ENCODE measurements at places on chromosomes 12 and 14. TPM values are rescaled to one million over a fixed set of nuclear protein-coding genes. Genes with fewer than 3 reads are reported as not detected.

DNA sequence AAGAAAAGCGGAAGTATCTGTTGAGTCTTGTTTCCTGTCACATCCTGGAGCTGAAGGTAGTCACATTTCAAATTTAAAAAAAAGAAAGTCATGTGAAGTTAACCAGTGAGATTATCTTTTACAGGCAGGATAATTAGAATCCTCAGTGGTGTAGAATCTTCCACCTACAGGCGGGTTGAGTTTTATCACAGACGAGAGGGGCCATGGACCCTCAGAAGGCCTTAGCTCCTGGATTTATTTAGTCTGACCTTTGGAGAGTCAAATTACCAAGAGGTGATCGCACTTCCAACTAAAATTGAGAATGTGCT lies 13.0 kb upstream of the GNG2 start:
- ATAC-seq: no peak

DNA sequence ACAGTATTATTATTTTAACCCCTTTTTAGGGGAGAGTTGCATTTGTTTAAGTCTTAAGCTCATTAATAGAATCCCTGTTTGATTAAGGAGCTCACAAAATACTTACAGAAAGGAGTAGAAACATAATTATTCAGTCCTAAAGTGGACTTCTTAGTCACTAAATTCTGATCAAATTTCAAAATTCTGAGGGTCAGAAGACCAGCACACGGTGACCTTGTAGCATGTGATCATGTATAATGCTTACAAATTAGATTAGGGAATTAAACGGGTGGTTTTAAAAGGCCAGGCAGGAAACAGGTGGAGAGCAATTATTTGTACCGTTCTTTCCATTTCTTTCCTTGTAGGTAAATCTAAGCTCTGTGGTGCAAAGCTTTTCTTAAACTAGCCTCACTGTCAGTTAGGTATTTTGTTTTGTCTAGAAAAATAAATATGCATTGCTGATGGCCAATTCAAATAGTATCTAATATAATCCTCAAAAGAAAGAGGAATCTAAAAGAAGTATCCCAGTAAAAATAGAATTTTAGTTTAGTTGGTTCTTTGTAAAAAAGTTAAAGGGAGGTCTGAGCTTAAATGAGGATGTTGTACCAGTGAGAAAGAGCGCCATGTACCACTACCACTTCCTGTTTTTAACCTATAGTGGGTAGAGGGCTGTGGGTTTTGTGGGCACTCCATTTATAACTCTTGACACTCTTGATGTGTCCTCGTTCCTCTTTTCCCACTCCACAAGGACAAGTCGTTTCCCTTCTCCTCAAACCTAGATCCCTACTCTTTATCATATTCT lies 51.1 kb downstream of the SLC38A1 start:
- ATAC-seq: peak; percentile 63

DNA sequence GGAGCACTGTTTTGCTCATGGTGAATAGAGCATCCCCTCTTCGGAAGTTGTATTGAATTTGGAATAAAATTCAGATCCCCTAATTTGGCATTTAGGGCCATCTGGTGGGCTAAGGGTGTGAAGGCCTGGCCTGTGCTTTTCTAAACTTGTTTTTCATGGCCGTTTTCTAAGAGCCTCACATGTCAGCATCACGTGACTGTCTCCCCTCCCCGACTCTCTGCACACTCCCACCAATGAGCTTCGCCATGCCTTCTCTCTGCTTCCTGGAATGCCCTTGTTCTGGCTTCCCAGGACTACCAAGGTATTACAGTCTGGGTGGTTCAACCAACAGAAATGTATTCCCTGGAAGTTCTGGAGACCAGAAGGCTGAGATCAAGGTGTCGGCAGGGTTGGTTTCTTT lies 85.3 kb downstream of the PRIMA1 start:
- ATAC-seq: no peak

DNA sequence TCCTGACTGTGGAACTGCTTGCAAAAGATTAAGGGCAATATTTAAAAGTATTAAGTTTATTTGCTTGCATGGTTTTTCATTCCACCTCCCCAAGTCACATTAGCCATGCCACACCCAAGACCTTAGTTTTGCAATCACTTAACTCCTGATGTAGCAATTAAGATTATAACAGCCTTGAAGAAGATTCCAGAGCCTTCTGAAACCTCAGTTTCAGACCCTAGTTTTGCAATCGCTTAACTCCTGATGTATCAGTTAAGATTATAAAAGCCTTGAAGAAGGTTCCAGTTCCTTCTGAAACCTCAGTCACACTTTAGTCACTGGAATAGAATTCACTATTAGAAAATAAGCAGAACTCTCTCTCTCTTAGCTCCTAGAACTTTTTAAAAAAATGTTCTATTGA lies 42.7 kb upstream of the DCN start:
- ATAC-seq: no peak

DNA sequence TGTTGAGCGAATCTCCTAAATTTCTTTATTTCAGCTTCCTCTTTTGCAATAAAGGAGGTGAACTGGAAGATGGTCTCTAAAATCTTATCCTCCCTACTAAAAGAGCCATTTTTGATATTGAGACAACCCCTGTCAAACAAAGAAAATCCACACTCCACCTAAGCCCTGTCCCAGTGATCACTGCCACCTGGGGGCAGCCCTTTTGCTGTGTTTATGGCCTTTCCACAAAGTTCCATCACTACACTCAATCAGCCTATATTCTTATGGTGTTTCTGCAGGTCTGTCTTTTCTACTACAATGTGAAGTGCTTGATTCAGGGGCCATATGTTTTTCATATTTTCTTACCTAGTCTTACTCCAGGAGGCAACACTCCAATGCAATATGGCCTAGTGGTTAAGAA lies 163.7 kb downstream of the BMP4 start:
- ATAC-seq: no peak

GRCh38 chr12:77072833-77073495 lies 7.6 kb upstream of the E2F7 start:
- no peak for ATAC-seq

DNA sequence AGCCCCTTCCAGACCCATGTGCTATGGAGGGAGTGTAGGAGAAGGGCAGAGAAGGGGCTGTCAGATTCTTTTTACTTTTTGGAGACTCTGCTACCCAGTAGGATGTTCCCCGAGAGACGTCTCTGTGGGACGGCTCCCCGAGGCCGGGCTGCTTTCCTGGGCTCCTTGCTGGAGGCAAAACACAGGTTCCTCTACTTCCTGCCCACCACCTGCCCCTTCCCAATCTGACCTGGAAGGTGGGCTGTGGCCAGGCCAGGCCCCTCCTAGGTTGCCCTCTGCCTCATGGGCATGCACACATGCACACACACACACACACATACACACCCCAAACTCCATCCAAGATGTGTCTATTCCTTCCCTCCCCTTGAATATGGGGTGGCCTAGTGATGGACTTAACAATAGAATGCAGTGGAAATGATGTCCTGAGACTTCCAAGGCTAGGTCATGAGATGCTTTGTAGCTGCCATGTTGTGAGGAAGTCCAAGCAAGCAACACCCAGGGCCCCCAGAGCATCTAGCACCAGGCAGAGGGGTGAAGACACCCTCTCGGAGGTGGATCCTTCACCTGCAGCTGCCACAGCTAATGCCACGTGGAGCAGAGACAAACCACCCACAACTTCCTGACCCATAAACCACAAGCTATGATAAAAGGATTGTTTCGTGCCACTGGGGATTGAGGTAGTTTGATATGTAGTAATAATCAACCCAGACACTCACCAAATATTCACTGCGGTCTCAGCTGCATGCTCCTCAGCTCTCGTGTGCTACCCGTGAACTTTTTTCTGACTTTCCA lies 1.6 kb upstream of the ASB2 start:
- ATAC-seq: peak; percentile 25

GRCh38 chr12:76084863-76085519 lies 506 bp upstream of the NAP1L1 start:
- peak; percentile 78 for ATAC-seq

DNA sequence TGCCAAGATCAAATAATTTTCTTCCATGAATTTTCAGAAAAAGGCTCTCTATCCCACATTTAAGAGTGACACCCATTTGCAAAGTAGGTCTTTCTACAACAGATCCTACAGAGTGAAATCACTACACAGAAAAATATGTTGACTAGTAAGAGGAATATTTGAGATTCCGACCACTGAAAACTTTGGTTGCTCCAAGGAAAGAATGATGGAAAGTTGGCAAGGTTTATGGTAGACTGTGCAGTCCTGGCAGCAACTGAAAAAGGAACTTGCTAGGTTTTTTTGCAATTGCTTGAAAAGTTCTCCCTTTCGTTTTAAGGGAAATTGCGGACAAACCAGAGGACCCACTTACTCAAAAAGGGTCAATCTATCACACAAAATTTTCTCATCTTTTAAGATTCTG lies 83.1 kb upstream of the TSPAN8 start:
- ATAC-seq: no peak

SLC7A7 gene
- 1.4 TPM for total RNA-seq

VAMP1 gene
- total RNA-seq: 1.6 TPM

COCH gene
- 0.12 TPM for total RNA-seq

KRT72 gene
- not detected for total RNA-seq

CRIP1 gene
- total RNA-seq: 42.6 TPM

TAS2R7 gene
- total RNA-seq: not detected
